HFFc6 (cell line): ENCODE measurements at places on chromosomes 3 and 15. TPM values are rescaled to one million over a fixed set of nuclear protein-coding genes. Genes with fewer than 3 reads are reported as not detected.

DNA sequence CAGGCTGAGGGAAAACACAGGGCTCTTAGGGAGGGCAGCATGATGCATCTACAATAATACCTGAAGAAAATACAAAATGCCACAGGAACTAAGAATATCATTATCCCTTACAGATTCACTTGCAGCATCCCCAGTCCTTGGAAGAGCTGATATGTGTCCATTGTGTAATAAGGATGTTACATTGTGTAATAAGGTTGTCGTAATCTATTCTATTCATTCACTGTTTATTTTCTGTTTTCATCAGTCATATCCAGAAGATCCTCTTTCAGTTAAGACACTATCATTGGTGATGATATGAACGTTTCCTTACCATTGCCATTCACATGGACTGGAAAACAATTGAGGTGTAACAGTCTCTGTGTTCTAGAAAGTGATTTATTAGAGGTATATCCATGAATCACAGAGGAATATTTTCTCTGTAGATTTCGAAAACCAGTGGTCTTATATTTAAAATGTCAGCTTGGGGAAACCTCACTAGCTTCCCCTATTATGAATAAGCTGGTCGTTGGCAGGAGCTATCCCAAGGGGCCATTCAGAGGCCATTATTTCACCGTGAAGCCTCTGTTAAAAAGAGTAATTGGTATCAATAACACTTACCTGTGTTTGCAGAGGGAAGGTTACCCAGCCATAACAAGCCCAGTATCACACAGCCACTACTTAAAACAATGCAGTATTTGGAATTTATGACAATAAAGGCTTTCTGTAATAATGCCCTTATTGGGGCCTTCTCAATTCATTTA is 241.1 kb downstream of the ZNF385D start:
- no peak overlapping the region for H3K27ac ChIP-seq
- H3K4me3 ChIP-seq, result no peak overlapping the region
- no peak for DNase-seq
- peaks cover 9% of the 10 kb centered on the region for H3K4me1 ChIP-seq

GRCh38 chr3:42735019-42735418 is 32.4 kb upstream of the HHATL start:
- H3K4me3 ChIP-seq, result no peak overlapping the region
- H3K27ac ChIP-seq, result no peak overlapping the region
- no peak for DNase-seq
- peaks cover 22% of the 10 kb centered on the region for H3K27me3 ChIP-seq

GRCh38 chr3:143586576-143586975 is 261.7 kb downstream of the SLC9A9 start:
- H3K27ac ChIP-seq, result no peak overlapping the region
- DNase-seq, result no peak
- H3K4me1 ChIP-seq, result no peaks in the 10 kb centered on the region

Gene GOLGA8S
- not detected in 3 replicates for total RNA-seq

DNA sequence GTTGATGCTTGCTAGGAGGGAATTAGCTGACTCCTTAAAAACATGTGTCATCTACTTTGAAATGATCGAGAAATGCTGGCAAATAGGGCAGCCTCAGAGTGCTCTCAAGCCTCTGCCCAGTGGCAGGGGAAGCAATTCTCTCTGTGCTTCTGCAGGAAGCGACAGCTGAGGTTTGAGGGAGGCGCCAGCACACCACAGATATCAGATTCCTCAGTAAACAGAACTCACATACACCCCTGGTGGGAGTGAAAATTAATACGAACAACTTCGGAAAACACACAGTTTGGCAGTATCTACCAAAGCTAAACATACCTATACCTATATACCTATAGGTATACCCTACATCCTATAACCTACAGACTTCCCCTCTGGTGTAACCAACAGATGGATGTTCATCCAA is 61.3 kb downstream of the NSMCE3 start:
- no peak overlapping the region for H3K4me3 ChIP-seq
- no peaks in the 10 kb centered on the region for H3K4me1 ChIP-seq
- no peaks in the 10 kb centered on the region for H3K36me3 ChIP-seq
- H3K27me3 ChIP-seq, result peaks cover 8% of the 10 kb centered on the region

DNA sequence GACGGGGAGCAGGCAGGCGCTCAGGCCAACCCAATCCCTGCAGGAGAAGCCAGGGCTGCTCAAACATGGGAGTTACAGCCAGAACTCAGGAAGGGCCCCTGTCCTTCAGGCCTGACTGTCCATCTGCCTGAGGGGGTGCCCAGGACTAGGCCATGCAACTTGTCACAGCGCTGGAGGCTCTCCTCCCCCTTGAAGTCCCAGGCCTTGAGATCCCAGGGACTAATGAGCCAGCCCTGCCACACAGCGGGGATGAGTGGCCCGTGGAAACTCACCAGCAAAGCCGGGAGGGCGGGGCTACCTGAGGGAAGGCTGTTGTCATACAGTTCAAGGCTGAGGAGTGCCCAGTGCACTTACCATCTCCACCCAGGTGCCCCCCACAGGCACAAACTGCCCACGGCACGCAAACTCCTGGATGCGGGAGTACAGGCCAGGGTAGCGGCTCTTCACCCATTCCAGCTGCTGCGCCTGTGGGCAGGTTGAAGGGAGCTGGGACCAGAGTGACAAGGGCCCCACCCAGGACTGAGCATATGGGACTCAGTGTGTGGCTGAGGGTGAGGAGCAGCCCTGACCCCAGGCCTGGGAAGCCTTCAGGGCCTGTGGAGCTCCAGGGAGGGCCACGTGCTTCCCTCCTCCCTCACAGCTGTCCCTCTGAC is 6.3 kb downstream of the MAN2C1 start:
- DNase-seq, result no peak
- H3K36me3 ChIP-seq, result 0 out of 2 replicates have a peak, but pooled peaks cover 9% of the 10 kb centered on the region
- no peaks in the 10 kb centered on the region for H3K4me1 ChIP-seq
- H3K4me3 ChIP-seq, result no peak overlapping the region
- no peak overlapping the region for H3K27ac ChIP-seq

- H3K4me1 ChIP-seq, result peaks cover 27% of the 10 kb centered on the region
- no peak overlapping the region for H3K4me3 ChIP-seq
- peaks cover 19% of the 10 kb centered on the region for H3K36me3 ChIP-seq
- no peaks in the 10 kb centered on the region for H3K27me3 ChIP-seq
- DNase-seq, result peak; percentile 17
Observed at GRCh38 chr3:100540791-100541334, 48.4 kb downstream of the TMEM45A start.

DNA sequence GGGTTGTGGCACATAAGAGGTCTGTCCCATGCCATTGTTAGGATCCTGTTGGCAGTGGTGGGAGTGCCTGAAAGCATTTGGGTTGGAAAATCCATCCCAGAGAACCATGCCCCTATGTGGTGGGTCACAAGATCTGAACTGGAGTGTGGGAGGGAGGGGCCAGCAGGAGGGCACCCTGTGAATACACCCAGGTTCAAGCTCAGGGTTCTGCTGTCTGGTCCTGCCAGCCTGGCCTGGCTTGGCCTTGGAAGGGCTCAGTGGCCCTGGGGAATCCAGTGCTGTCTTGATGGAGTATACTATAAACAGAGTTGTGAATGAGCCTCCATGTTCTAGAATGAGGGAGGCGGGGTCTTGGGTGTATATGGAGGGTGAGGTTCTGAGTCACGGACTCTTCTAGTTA is 11.8 kb downstream of the ANKDD1A start:
- H3K4me1 ChIP-seq, result no peaks in the 10 kb centered on the region
- H3K36me3 ChIP-seq, result no peaks in the 10 kb centered on the region
- no peak overlapping the region for H3K27ac ChIP-seq
- H3K27me3 ChIP-seq, result peaks cover 4% of the 10 kb centered on the region
- no peak overlapping the region for H3K4me3 ChIP-seq

- H3K4me1 ChIP-seq, result no peaks in the 10 kb centered on the region
- no peaks in the 10 kb centered on the region for H3K36me3 ChIP-seq
- no peak for DNase-seq
- no peaks in the 10 kb centered on the region for H3K27me3 ChIP-seq
- H3K27ac ChIP-seq, result no peak overlapping the region
Observed at GRCh38 chr3:34998902-34999301, 640.4 kb upstream of the ARPP21 start.

DNA sequence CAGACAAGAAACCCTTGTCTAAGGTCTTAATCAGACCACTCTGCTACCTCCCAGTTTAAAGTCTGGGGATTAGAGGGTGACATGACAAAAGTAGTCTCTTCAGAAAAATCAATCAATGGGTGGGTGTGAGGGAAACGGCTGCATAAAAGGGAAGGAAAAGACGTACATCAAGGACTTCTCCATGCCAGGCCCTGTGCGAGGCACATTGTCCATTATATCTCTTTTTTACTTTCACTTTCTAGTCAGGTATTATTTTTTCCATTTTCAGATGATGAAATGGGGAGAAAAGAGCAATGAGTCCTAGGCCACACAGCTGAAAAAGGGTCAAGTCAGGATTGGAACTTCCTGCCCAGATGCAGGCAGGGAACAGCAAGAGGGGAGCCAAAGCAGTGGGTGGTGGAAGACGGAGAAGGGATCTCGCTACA is 4.6 kb upstream of the CX3CR1 start:
- H3K4me3 ChIP-seq, result peak overlapping the region; percentile 59
- peaks cover 1% of the 10 kb centered on the region; the same call in 1 of the 2 replicates for H3K27me3 ChIP-seq
- H3K36me3 ChIP-seq, result no peaks in the 10 kb centered on the region
- no peak for DNase-seq
- H3K4me1 ChIP-seq, result peaks cover 31% of the 10 kb centered on the region
- no peak overlapping the region for H3K27ac ChIP-seq

DNA sequence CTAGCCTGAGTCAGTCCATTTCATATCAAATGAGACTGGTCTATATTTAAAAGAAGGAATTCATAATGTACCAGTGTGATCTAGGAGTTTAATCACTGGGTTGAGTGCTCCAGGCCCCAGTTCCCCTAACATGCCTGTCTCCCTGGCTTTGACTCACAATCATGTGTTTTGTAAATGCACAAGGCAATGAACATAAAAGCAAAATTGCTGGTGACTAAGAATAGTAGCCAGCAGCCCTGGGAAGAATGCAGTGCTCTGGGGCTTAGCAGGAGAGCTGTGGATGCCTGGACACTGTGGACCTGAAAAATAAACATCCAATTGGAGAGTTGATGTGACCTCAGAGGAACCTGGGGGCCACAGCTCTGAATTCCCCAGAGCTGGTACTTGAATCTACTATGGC is 50.3 kb downstream of the SYNPR start:
- H3K27me3 ChIP-seq, result peaks cover 8% of the 10 kb centered on the region; the same call in 1 of the 2 replicates
- no peak overlapping the region for H3K27ac ChIP-seq
- H3K4me3 ChIP-seq, result no peak overlapping the region
- H3K4me1 ChIP-seq, result no peaks in the 10 kb centered on the region
- no peaks in the 10 kb centered on the region for H3K36me3 ChIP-seq

Gene MOBP
- not detected in 2 replicates for total RNA-seq

GRCh38 chr3:170692720-170693119 is 106.8 kb upstream of the SLC7A14 start:
- H3K36me3 ChIP-seq, result no peaks in the 10 kb centered on the region
- H3K27ac ChIP-seq, result no peak overlapping the region
- peaks cover 61% of the 10 kb centered on the region for H3K4me1 ChIP-seq
- H3K4me3 ChIP-seq, result no peak overlapping the region

DNA sequence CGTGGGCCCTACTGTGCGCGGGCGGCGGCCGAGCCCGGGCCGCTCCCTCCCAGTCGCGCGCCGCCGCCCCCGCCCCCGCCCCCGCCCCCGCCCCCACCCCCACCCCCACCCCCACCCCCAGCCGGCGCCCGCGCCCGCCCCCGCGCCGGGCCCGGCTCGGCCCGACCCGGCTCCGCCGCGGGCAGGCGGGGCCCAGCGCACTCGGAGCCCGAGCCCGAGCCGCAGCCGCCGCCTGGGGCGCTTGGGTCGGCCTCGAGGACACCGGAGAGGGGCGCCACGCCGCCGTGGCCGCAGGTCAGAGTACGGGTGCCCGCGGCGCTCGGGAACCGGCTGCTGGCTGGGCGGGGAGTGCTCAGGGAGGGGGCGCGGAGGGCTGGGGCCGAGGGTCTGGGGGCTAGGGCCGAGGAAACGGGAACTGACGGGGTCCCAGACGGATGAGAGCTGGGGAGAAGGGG is 1.1 kb upstream of the PPARG start:
- no peak for DNase-seq
- H3K27ac ChIP-seq, result peak overlapping the region; percentile 48
- H3K4me1 ChIP-seq, result no peaks in the 10 kb centered on the region
- peaks cover 6% of the 10 kb centered on the region; the same call in 1 of the 2 replicates for H3K27me3 ChIP-seq

Gene CX3CR1
- total RNA-seq, result not detected in 3 replicates

Gene TP63
- not detected in 3 replicates for total RNA-seq

GRCh38 chr3:134527037-134527436 is 41.2 kb downstream of the CEP63 start:
- H3K27me3 ChIP-seq, result no peaks in the 10 kb centered on the region; the same call in 1 of the 2 replicates

DNA sequence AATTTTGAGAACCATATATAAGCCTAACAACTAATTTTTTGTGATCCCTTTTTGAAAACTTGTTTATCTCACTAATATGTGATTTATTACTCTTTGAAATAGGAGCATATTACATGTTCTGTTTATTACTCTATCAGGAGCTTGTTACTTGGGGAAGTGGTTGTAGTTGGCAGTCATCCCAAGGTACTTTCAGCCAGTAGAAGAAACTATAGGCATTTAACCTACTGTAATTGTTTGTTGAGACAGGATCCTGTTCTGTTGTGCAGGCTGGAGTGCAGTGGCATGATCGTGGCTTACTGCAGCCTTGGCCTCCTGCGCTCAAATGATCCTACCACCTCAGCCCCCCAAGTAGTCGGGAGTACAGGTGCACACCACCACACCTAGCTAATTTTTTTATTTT is 195.6 kb downstream of the TCF12 start:
- H3K4me3 ChIP-seq, result no peak overlapping the region
- H3K27me3 ChIP-seq, result no peaks in the 10 kb centered on the region; the same call in 1 of the 2 replicates
- no peak overlapping the region for H3K27ac ChIP-seq

Gene SNTN
- not detected in 3 replicates for total RNA-seq

- peak overlapping the region; percentile 27; the same call in 1 of the 2 replicates for H3K27ac ChIP-seq
- peaks cover 26% of the 10 kb centered on the region for H3K4me1 ChIP-seq
Observed at GRCh38 chr15:92619145-92620101, 36.2 kb downstream of the FAM174B start.

DNA sequence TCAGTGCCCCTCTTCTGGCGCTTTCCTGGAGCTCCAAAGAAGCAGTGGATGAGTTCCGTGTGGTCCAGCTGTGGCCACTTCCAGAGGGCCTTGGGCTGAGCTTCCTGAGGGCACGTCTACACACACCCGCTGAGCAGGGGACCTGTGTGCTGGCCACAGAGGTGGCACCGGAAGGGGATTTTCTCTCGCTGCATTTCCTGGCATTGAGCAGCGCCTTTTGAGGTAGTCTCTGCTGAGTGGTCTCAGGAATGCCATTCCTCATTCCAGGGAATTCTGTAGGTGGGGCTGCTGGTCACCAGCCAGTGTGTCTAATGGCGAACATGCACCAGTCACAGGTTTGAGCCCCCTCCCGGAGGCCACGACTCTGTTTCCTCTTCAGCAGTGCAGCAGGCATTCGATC is 48.1 kb downstream of the AMOTL2 start:
- peak overlapping the region; percentile 72 for H3K4me3 ChIP-seq
- peaks cover 5% of the 10 kb centered on the region; the same call in 1 of the 2 replicates for H3K36me3 ChIP-seq
- peaks cover 3% of the 10 kb centered on the region; the same call in 1 of the 2 replicates for H3K27me3 ChIP-seq

GRCh38 chr3:23985747-23986544 is 40.9 kb downstream of the NR1D2 start:
- H3K27me3 ChIP-seq, result no peaks in the 10 kb centered on the region; the same call in 1 of the 2 replicates
- DNase-seq, result no peak
- no peak overlapping the region for H3K4me3 ChIP-seq
- H3K36me3 ChIP-seq, result peaks cover 6% of the 10 kb centered on the region
- peaks cover 3% of the 10 kb centered on the region; the same call in 1 of the 2 replicates for H3K4me1 ChIP-seq

Gene TUSC7
- total RNA-seq, result not detected in 2 replicates
